ENCODE measurements at places on chromosomes 12 and 14.

GRCh38 chr12:103673891-103674375 is 86.9 kb downstream of the STAB2 start:
- DNase-seq, result no peak

GRCh38 chr12:59603754-59604153 is 7.9 kb downstream of the SLC16A7 start:
- DNase-seq, result no peak

- no peak for DNase-seq
Observed at GRCh38 chr12:101297661-101298060, 17.8 kb downstream of the UTP20 start.

- no peak for DNase-seq
Observed at GRCh38 chr14:99326041-99326710, 54.2 kb upstream of the BCL11B start.

DNA sequence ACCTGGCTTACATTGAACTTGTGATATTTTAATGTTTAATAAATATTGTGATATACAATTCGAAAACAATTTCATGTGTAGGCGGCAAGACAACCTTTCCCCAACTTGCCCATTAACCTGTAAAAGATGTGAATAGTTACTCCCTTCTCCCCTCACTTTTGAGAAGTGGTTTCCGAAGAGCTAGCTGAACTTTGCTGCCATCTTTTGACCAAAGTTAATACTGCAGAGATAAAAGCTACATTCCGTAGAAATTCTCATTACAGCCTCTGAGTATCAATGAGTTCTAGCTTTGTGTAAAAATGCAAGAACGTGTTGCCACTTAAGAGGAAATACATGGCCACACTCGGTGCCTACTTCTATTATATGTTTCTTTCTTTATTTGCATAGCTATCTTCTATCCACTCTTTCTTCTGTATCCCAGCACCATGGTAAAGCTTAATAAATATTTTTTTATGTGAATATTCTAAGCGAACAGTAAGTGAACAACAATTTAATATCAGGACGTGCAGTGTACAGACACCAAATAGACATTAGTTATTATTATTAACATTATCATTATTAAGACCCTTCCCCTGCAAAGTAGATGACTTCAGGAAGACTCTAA is 105.1 kb upstream of the TMEM260 start:
- no peak for DNase-seq

DNA sequence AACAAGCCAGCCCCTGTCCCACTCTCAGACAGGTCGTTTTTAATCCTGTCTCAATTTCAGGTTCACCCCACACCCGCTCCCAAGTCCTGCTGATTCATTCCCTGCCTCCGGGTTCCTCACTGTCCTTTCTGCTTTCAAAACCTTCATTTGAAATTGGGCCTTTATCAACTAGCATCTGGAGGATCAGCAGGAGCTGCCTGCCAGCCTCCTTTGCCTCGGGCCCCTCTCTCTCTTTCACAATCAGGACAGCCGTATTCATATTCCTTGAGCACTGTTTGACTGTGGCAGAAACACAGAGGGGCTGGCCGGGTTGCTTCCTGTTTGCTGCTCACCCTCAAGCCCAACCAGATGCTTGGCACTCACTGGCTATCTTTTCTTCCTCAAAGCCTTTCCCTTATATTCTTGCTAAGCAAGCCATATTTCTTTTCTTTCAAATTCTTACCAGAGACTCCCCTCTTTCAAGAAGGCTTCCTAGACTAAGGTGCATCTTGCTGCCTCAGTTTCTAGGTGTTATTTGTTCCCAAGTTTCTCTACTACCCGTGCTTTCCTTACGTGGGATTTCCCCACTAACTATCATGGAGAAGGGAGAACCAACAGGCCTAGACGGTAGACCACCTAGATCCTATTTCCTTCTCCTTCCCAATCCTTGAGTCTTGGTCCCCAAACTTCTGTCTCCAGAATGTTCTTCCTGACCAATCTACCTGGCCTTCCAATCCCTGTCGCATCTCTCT is 3.0 kb downstream of the GALNT6 start:
- no peak for DNase-seq

- DNase-seq, result no peak
Observed at GRCh38 chr12:116352315-116352835, 74.9 kb upstream of the MED13L start.

- no peak for DNase-seq
Observed at GRCh38 chr14:55254581-55254980, 16.6 kb upstream of the FBXO34 start.

DNA sequence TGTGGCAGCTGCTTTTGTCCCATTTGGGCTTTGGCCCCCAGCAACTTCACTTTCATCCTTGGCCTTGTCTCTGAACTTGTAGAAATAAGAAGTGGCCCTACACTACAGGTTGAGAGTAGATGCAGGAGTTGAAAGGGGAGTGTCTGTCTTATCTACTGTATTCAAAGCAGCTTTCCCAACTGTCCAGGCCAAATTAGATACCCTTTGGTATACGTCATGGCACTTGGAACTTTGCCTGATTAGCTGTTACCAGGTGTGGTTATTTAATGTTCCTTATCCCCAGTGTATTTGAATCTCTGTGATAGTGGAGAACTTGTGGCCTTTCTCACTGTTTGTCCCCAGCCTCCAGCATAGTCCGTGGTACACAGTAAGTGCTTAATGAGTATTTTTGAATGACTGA is 33.5 kb downstream of the SUDS3 start:
- no peak for DNase-seq

DNA sequence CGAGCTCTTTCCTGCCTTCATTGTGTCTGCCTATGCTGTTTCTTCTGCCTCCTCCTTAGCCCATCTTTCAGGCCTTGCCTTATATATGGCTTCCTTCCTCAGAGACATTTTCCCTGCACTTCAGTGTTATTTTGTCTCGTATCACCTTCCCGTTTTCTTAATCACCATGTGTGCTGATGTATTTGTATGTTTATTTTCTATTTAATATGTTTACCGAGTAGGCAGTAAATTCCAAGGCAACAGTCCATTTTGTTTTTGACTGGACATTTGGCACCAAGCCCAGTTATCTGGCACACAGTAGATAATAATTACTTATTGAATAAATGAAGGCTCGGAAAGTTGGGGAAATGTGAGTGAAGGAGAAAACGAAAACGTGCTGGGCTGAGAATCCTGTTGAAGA is 4.6 kb upstream of the POU6F1 start:
- DNase-seq, result no peak

DNA sequence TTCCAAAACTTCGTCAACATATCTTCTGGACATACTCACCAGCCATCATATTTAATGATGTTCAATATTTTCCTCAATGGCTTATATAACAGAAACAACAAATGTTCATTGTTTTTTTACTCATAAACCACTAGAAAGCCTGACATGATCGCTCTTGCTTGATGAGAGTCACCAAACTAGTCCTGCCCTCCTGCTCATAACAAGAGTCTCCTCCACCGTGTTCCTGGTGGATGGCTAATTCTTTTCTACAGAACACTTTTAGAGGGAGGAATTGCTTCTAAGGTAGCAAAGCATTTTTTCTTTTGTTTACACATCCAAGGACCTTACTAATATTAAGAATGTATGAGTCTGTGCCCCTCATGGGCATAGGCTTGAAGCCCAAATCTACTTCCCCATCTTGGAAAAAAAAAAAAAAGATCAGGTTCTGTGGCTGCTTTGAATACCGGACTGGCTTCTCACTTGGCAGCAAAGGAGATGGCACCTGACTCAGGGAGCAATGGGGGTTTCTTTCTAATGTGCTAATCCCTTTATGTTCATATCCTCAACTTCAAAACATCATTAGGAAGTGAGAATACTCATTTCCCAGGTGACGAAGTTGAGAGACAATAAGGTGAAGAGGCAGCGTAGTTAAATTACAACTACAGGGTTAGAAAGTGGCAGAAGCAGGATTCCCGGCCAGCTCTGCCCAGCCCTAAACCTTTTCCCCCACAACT is 188.8 kb downstream of the EPS8 start:
- DNase-seq, result no peak
